Daoy (cell line): ENCODE measurements at places on chromosomes 7 and 10.

- no peak for DNase-seq
These were observed 600.5 kb upstream of the MGMT start for GRCh38 chr10:128866551-128866950.

DNA sequence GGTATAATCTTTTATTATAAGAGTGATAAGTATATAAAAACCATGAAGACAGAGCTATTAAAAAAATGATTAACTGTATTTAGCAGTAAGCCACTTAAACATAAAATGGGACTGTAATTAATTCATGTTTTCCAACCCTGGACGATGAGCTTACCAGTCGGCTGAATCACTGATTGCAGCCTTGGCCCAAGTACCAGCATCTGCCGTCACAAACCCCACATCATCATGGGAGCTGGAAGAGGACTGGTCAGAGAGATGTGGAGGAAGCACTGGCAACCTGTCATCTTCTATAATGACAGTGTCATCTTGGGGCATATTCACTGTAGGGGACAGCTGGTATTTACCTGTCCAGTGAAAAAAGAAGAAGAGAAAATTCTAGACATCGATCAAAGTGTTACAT, 473.6 kb downstream of the PARD3 start:
- no peak for DNase-seq

DNA sequence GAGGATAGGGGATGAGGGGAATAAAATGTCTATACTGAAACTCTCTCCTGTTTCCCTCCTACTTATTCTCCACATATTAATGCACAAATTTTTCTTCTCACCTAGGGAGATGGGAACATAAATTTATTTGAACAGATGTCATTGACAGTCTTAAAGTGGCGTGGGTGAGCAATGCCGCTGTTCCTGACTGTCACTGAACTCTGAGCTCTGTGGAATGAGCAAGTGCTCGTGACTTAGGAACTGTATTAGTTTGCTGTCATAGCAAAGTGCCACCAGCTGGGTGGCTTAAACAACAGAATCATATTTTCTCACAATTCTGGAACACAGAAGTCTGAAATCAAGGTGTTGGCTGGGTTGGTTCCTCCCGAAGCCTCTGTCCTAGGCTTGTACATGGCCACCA, 29.1 kb downstream of the INPP5F start:
- DNase-seq: no peak

DNA sequence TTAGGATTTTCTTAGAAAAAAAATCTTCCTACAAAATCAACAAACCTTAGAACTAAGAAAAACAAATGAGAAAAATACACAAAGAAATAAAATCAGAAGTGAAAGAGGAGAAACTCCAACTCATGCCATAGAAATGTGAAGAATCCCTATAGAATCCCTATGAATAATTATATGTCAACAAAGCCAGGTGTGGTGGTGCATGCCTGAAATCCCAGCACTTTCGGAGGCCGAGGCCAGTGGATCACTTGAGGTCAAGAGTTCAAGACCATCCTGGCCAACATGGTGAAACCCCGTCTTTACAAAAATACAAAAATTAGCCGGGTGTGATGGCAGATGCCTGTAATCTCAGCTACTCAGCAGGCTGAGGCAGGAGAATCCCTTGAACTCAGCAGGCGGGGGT, 27.1 kb downstream of the ACSM6 start:
- peak; percentile 68 for DNase-seq

- DNase-seq: no peak
These were observed 65.2 kb downstream of the WDR37 start for GRCh38 chr10:1121271-1121970.

- DNase-seq: no peak
These were observed 3.8 kb downstream of the UPK3B start for GRCh38 chr7:76513817-76514799.

GRCh38 chr10:71486484-71487114, 89.9 kb downstream of the CDH23 start:
- DNase-seq: peak; percentile 48

DNA sequence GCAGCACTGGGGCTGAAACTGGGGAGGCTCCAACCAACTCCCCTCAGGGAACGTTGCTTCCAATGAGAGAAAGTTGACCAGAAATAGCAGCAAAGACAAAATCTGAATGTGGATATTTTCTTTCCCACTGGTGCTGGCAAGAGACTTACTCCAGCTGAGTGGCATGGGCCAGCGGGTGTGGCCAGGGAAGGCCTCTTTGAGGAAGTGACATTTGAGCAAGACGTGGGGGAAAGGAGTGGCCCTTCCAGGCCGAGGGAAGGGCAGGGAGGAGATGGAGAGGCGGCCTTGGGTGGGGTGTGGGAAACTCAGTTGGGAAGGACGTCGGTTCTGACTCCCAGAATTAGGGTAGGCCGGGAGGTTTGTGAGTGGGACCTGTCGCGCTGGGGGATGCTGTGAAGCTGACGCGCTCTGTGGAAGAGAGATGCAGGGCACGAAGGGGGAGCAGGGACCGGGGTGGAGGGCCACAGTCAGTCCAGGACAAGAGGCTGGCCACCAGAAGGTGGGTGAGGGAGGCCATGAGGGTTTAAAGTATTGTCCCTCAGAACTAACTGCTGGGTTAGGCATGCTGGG, 96.7 kb upstream of the IKZF1 start:
- DNase-seq: no peak

DNA sequence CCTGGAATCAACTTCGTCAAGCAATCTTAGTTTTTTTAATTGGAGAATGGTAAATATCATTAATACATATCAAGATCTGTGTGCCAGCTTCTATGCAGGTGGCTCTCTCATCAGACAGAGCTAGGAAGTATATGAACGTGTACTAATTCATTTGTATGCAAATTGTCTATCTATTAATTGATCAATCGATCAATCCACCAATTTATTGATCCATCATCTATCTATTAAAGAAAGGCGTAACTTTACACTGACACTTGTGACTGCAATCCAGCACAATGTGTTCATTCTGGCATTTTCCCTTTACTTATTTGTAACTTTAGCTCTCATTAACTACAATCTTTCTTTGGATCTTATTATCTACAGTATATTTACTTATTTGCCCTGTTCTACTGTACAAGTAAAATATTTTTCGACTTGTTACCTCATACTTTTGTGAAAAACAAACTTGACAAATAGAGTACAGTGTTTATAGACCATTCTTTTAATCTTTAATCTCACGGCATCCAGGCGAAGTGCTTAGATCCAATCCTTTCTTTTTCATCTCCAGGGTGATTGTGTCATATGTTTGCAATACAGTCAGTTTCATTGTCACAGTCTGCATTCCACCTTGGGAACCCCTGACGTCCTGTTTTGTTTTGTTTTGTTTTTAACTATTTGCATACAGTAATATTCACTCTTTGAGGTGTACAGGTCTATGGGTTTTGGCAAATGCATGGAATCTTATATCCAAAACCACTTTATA, 22.0 kb upstream of the GHRHR start:
- no peak for DNase-seq

- DNase-seq: no peak
These were observed 93.7 kb downstream of the FZD1 start for GRCh38 chr7:91357901-91358300.

- DNase-seq: no peak
These were observed 5.0 kb downstream of the NCOA4 start for GRCh38 chr10:46025406-46025805.

DNA sequence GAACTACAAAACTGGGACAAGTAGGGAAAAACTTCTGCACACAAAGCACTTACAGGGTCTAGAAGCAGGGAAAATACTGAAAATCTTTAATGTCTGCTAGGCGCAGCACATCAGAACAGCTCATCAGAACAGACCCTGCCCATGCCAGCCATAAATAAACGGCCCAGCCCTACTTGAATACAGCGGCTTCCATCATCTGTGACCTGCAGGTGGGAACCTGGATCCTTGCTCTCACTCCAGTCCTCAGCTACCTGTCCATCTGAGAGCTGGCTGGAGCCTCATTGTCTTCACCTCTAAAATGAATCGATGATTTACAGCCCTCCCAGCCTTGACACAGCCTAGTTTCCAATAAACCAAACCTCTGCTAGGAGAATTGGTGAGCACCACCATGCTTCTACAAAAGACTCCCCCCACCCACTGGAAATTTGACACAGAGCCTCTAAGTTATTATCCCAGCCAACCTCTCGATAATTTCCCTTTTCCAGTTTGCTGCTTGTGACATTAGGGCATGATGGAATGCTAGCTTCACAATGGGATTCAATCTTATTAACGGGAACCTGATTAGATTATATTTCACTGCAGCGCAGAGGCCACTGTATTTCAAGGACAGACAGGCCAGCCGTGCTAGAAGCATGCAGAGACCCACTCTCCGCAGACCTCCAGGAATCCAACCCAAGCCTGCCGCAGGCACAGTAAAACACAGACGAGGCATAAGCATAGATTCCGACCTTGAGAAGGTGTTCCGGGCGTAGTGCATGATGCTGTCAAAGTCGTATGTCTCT, 61.6 kb upstream of the OPALIN start:
- DNase-seq: no peak

DNA sequence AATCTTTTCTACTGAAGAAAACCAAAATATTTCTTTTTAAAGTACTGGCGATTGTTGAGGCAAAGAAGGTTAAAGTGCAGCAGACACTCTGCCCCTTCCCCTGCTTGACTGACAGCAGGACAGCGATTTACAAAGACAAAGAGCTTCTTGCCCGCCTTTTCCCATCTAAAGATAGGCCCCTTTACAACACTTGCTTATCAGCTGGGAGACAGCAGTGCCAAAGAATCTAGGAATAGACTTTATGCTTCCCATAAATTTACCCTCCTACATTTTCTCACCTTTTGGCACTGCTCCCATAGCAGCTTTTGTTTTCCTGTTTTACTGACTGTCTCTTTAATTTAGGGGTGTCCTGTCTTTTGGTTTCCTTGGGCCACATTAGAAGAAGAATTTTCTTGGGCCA, 824.1 kb downstream of the CCSER2 start:
- DNase-seq: no peak

DNA sequence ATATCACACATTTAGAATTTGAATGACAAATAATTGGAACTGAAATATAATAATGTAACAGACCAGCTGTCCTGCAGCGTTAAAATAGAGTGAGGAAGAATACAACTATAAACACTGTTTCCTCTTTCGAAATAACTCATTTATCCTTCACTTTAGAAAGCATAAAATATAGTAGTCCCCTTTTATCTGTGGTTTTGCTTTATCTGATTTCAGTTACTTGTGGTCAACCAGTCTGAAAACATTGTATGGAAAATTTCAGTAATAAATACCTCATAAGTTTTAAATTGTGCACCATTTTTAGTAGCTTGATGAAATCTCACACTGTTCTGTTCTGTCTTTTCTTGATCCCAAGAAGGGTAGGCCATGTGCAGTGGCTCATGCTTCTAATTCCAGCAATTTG, 31.7 kb downstream of the POLR1F start:
- DNase-seq: no peak

DNA sequence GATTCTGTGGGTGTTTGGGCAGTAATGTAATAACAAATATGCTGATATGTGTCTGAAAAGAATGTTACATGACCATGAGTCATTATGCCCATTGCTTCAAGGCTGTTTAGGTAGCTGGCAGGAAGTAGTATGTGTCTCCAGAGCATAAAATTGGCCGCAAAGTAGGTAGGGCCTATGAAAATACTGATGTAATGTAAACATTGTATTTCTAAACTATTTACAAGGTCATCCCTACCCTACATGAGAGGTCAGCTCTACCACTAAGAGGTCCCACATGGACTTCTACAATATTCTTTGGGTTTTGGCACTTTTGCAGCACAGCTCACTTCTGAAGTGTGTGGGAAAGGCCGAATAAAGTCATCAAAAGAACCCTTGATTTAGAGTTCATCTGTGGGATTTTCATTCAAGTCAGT, 301.9 kb downstream of the AHR start:
- DNase-seq: peak; percentile 98

DNA sequence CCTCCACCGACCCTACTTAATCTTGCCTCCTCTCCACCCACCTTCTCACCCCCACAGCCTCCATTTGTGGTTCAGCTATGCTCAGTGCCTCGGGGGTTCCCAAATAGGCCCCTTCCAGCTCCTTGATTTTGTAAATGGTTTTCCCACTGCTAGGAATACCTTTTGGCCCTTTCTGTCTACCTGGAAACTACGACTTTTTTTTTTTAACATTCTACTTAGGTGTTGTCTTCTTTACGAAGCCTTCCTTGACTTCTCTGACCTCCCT, 27.2 kb upstream of the PDCD4 start:
- DNase-seq: no peak

- DNase-seq: no peak
These were observed 31.7 kb downstream of the ZNF775 start for GRCh38 chr7:150410680-150411346.

- no peak for DNase-seq
These were observed 16.8 kb downstream of the OCM2 start for GRCh38 chr7:97973206-97973658.

- no peak for DNase-seq
These were observed 232.1 kb upstream of the LYZL1 start for GRCh38 chr10:29056729-29057128.

DNA sequence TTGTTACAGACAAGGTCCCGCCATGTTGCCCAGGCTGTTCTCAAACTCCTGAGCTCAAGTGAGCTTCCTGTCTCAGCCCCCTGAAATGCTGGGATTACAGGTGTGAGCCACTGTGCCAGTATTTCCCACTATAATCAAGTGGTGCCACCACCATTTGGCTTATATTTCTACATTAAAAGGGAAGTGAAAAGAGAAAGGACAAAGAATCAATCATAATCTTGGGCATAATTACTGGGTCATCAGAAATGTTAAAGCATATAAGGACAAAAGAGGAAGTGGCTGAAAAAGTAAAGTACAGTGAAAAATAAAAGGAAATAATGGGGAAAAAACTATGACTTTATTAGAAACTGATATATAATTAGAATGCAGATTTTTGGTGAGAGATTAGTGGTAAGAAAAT, 25.7 kb upstream of the ENTPD1 start:
- DNase-seq: no peak

DNA sequence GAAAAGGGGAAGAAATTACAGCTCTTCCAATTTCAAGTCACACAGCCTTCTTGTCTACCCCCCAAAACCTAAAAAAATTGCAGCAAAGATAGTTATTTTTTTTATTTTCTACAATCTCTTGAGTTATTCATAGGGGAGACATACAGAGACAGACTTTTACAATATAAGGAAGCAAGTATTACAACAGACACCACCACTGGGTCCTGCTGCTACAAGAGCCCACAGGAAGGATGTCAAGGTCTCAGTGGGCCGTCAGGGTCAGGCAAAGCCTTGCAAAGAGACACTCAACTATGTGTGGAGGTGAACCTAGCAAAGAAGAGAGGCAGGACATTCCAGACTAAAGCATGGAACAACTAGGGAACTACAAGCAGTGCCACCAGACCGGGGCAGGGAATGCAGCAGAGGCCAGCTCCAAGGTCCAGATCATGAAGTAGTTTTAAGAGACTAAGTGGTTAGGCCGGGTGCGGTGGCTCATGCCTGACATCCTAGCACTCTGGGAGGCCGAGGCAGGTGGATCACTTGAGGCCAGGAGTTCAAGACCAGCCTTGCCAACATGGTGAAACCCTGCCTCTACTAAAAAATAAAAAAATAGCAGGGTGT, 28.2 kb upstream of the ZCCHC24 start:
- no peak for DNase-seq
